GM12891 (cell line): ENCODE measurements at places on chromosomes 6 and 20.
A peak's percentile ranks its signal among the peaks of the same experiment; 100 is the strongest.

DNA sequence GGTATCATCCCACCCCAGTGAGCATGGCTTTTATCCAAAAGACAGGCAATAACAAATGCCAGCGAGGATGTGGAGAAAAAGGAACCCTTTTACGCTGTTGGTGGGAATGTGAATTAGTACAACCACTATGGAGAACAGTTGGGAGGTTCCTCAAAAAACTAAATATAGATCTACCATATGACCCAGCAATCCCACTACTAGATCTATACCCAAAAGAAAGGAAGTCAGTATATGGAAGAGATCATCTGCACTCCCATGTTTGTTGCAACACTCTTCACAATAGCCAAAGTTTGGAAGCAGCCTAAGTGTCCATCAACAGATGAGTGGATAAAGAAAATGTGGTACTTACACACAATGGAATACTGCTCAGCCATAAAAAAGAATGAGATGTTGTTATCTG, 5.9 kb upstream of the KIAA1755 start:
- DNase-seq = no peak

- no peak for DNase-seq
Measured at GRCh38 chr6:33070909-33071308, 2.5 kb downstream of the HLA-DPA1 start.

- no peak for DNase-seq
Measured at GRCh38 chr20:25076731-25077609, 5.0 kb downstream of the VSX1 start.

DNA sequence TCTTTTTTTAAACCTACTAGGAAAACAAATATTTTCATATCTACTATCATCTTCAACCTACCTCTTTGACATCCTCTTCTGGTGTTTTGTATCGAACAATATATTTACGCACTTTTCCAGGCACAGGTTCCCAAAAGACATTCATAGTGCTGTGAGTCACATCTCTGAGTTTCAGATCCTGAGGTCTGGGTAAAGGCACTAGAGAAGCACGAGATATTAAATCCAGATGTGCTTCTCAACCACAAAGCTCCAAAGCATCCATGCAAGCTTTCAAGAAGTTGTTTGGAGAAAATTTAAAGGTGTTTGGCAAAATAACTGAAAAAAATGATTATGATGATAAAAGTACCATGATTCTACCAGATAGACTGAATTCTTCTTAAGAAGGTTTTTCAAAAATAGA, 62.7 kb downstream of the COL12A1 start:
- DNase-seq = no peak

DNA sequence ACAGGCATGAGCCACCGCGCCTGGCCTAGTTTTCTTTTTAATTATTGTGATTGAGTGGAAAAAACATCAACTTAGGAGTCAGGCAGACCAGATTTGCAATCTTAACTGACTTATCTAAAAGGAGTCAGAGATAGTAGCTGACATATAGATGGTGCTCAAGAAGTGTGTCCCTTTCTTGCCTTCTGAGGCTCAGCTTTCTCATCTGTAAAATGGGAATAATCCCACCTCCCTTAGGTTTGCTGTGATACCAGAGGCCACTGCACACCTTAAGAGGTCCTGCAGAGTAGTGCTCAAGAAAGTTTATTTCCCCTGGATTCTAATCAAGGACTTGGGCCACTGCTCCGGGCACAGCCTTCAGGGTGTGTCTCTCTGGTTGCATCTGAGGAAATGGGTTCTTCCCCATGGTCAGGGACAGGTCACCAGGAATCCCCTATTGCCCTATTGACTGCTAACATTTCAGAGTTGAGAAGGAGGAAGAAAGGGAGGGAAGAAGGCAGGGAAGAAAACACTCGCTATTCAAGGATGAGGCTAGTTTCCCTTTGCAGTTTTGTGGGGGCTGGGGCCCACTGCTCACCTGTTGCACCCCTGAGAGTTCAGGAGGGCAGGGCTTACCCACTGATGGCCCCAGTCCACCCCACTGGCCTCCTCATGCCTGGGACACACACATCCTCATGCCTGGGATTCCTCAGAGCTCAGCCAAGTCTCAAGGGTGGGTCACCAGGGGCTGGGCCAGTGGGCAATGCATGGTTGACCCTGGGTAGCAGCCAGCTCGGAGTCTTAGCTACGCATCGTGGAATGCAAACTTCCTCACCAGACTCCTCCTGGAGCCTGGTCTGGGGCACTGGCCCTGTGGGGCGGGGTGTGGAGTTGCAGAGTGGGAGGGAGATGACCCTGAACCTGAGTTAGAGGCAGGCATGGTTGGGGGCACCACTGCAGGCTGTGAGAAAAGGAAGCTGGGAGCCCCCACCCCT, 21.2 kb downstream of the C6orf132 start:
- DNase-seq = no peak

- no peak for DNase-seq
Measured at GRCh38 chr6:129597023-129597713, 112.8 kb downstream of the ARHGAP18 start.

DNA sequence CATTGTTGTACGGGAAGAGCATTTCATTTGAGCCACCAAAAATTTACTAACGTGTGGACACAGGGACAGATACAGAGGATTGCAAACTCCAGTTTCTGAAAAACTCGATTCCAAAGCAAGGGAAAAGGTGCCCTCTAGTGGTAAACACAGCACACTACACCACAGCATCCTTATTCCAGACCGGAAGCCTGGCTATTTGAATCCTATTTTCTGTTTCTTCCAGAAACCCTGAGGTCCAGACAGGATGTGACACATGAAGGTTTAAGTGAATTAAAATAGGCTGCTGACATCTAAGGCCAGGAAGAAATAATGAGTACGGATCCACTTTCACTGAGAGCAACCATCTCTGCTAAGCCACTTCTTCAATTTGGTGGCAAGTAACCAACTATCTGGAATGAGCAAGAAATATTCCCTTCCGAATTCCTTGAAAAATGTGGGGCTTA, 31.8 kb upstream of the GMPR start:
- DNase-seq = no peak

DNA sequence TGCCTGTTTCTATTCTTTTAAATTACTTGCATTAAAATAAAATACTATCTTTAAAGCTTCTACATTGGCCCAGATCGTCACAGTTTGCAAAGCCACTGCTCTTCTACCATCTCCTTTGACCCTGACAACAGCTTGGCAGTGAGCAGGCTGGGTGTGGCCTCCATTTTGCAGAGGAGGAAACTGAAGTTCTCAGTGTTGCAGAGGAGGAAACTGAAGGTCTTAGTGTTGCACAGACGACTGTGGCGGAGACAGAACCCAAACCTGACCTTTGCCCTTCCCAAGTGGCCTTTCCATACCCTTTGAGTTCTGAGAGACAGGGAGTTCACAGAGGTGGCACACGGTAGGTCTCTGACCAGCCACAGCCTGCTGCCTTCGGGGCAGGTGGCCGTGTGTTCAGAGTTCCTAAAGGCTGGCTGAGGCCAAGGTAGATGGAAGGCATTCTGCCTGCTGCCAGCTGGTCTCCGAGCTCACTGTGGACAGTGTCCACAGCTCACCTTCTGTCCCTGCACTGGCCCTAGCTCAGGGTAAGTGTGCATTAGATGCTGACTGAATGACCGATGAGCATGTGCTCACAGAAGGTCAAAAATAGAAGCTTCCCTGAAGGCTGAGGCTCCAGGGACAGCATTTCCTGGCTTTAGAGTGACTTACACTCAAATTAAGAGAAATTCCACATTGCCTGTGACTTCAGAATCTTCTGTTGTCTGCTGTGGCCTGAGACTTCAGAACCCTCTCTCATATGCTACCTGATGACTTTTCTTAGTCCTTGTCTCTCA, 113.5 kb upstream of the SLC24A3 start:
- no peak for DNase-seq

DNA sequence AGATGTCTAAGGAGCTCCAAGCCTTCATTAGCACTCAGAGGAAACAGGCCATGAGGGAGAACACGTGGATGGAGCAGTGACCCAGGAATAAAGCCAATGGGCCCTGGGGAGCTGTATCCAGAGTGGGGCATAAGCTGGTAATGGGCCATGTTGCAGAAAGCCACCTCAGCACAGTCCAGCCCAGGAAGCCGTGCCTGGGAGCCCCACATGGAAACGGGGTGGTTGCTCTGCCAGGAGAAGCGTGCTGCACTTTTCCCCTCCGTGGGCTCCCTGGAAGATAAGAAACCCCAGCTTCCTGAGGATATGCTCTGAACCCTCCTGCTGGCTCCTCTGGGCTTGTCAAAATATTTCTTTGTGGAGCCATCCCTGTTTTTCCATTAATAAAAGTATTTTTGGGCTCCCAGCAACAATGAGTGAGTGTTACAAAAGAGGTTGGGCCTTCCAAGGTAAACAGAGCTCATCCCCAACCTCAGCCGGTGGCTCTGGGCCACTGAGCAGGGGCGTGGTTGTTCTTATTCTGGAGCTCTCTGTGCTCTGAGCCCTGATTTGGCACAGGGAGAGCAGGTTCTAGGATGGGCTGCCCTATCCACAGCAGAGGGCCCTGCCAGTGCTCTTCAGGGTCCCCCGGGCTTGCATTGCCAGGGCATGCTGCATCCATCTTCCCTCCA, 31.2 kb upstream of the NFATC2 start:
- no peak for DNase-seq

GRCh38 chr20:52454660-52455059, 263.1 kb upstream of the ZFP64 start:
- no peak for DNase-seq

- peak; percentile 29 for DNase-seq
Measured at GRCh38 chr20:17568972-17569521, 828 bp upstream of the DSTN start.

DNA sequence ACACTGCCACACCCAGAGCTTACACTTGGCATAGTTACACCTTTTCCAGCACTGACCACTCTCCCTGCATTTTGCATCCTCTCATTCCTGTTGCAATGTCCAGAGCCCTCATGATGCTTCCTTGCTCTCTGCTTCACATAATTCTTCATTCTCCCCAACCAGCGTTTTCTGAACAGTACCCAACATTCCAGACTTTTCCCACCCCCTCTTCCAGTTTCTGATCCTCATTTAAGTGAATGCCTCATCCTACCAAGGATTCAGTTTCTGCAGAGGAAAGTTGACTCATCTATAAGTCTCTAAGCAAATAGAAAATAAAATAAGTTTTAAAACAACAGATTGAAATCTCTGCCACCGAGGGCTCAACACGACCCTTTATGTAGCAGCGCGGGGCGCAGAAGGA, 321.3 kb upstream of the TCF21 start:
- no peak for DNase-seq

GRCh38 chr6:130447374-130447773, 81.6 kb downstream of the TMEM200A start:
- DNase-seq = no peak

GRCh38 chr20:35404614-35405259, 7.0 kb downstream of the UQCC1 start:
- DNase-seq = peak; percentile 30

- no peak for DNase-seq
Measured at GRCh38 chr20:33531047-33531877, 41.4 kb downstream of the CBFA2T2 start.

DNA sequence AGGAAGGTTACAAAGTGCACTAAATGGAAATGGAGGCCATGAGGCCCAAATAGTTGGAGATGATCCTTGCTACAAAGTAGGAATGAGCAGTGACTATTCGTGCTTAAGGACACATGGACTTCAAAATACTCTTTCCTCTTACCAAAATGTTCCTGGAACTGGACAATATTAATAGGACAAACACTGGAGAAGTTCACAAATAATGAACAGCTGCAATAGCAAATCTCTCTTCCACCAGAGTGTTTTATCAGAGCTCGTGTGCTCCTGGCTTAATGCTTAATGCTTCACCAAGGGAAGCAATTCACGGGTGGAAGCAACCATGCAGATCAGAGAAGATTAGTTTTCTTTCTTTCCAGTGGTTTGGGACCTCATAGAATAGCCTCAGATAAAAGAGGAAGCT, 435.4 kb downstream of the BCKDHB start:
- no peak for DNase-seq

- DNase-seq = peak; percentile 40
Measured at GRCh38 chr6:2790588-2791449, 25.6 kb downstream of the WRNIP1 start.

DNA sequence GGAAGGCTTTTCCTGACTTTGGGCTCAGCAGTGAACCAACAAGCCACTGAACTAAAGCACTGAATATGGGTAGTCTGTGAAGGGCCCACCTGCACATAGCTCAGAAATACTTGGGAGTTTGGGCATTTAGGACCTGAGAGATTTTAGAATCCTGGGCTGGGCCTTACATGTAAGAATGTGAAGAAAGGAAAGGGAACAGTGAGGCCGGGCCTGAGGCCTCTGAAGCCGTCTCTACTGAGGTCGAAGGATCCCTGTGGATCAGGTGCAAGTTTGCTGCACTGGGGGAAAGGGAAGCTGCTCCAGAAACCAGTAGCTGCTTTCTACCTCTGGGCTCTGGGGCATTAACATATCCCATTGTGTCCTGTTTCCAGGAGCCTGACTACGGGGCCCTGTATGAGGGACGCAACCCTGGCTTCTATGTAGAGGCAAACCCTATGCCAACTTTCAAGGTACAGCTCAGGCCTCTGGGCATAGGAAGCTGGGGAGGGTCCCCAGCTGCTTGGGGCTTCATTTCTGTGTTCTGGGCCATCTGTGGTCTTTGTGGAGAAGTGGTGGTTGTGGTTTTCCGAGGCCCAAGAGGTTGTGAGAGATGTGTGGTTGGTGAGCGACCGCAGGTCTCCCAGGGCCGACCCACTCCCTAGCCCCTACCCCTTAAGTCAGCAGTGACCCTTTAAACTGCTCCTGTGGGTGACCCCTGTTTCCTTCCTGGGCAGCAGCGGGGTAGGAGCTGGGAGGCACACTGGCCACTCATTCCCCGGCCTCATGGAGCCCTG, 30.3 kb downstream of the PLCG1 start:
- peak; percentile 35 for DNase-seq

DNA sequence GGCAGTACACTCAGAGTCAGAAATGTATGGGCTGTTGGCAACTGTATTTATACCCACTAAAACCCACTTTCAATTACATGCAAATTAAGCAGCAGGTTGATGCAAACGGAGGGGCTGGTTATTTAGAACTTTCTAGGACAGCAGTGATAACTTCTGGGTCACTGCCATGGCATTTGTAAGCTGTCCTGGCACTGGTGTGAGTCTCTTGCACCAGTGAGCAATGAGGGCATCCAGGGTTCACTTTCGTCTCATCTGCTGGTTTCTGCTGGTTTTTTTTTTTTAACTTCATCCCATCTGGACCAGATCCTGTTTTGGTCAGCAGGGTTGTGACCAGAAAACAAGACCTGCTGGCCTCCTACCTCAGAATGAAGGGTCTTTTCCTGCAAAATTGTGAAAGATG, 49.2 kb downstream of the CDH26 start:
- no peak for DNase-seq
